ENCODE measurements at places on chromosomes 5 and 9.

- DNase-seq: peak; percentile 76
Measured at GRCh38 chr9:97938081-97938644, at the start of gene HEMGN. TSS of gene HEMGN (minus strand) at chr9:97938172. CDS start at chr9:97938136, 36 bp downstream.

DNA sequence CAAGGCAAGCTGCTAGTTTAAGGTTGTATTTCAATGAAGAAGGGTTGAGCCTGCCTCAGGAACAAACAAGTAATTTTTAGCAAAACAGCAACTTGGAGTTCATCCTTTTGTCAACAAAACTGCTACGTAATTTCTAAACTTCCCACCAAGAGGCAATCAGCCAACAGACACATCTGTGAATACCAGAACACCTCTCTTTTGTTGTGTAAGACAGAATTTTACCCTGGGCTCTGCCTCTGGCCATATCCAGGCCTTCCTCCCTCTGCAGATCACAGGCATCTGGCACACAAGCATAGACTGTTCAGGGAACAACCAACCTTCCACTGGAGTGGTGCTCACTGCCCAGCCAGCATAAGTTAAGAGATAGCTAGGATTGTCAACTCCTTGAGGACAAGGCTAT, 409.0 kb downstream of the SPOCK1 start:
- DNase-seq: no peak

GRCh38 chr9:74577956-74578355, 80.8 kb downstream of the RORB start:
- no peak for DNase-seq

- DNase-seq: no peak
Measured at GRCh38 chr9:129310666-129311350, 132.7 kb upstream of the IER5L start.

- DNase-seq: no peak
Measured at GRCh38 chr5:32201122-32201753, 27.1 kb upstream of the GOLPH3 start.

DNA sequence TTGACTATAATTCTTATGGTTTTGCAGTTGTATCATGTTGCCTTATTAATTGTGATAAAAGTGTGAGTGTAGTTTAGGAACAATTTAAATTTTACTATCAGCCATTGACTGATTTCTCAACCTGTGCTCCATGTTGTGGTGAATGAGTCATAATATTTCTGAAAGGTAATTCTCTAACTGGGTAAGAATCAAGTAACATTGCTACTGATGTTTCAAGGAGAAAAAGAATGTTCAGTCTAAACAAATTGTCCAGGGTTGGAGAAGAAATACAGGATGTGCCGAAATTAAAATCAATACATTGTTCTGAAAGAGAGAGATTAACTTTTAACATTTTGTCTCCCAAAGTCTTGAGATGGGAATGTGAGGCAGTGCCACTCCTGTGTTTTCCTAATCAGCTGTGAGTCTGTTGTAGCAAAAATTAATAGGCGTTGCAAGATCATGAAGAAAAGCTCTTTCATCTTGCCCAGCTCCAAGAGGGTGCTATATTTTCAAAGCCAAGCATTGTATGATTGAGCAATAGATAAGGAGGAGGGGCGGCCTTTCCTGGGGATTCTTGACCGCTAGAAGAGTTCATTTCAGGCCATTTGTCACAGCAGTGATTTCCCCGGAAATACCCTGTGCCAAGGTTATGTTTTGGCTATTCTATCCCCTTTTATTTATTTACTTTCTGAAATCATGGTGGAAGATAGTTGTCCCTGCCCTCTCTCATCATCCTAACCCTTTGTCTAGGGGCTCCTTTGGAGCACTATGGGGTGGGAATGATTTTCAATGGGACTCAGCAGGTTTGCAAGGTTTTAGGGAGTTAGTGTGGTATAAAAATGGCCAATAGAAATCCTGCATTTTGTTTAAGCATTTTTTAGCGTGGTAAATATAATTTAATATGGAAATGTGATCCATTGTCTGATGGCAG, 151.6 kb downstream of the FOCAD start:
- no peak for DNase-seq

DNA sequence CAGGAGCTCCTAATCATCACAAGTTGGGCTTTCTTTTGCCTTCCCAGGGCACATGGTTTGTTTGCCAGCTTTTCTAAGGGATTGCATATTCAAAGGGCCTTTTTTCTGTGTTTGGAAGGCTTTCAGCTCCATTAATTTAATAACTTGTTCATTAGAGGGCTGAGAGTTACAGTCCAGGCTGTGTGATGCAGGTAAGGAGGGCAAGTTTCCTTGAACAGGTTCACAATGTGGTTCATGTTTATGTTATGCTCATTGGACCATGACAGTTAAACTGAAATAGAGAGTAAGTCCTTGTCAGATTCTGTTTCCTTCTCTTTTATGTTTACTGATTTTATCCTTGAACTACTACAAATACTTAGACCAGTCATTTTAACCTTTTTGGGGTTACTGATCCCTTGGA, 174.4 kb downstream of the MARCHF11 start:
- DNase-seq: no peak

GRCh38 chr5:95927927-95928723, 33.5 kb downstream of the ELL2 start:
- DNase-seq: no peak

DNA sequence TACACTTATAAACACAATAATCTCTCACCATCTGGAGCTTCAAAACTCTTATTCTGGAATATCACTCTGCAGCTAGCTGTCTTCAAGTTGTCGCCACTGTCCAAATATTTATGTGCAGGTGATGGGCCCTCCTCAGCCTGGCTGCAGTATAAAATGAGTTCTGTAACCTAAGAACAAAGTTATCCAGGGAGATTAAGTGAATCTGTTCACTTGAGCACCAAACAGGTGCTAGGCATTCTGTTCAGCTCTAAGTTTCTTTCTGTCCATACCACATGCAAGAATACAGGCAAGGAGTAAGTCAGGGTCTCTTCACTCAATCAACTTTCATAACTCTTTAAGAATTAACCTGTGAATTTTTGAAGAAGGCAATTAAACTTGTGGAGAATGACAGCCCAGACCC, 344.1 kb downstream of the PLK2 start:
- no peak for DNase-seq

GRCh38 chr5:110264661-110265060, 461.8 kb downstream of the TMEM232 start:
- DNase-seq: no peak

- no peak for DNase-seq
Measured at GRCh38 chr9:72022841-72023240, 37.6 kb downstream of the C9orf57 start.

GRCh38 chr5:67771221-67771620, 444.3 kb upstream of the PIK3R1 start:
- no peak for DNase-seq

GRCh38 chr9:98142182-98142907, 23.3 kb upstream of the TRIM14 start:
- no peak for DNase-seq

GRCh38 chr9:87787735-87788134, 61.8 kb downstream of the CTSL start:
- DNase-seq: no peak

DNA sequence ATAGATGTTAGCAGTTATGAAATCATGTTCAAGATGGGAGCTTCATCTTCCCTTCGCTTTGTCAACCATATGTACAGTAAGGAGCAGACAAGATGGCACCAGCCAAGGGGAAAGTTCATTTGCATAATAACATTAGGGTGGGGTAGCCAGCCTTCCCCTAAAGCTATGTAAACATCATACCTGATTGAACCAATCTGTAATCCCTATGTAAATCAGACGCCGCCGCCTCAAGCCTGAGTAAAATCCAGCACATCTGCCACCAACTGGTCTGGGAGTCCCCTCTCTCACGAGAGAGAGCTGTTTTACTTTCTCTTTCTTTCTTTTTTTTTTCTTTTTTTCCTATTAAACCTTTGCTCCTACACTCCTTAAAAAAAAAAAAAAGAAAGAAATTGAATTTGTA, 30.8 kb upstream of the REEP2 start:
- peak; percentile 11 for DNase-seq

GRCh38 chr9:136916330-136917184, 28.0 kb downstream of the FBXW5 start:
- DNase-seq: no peak

- DNase-seq: no peak
Measured at GRCh38 chr5:122156724-122157325, 27.5 kb downstream of the ZNF474 start.

DNA sequence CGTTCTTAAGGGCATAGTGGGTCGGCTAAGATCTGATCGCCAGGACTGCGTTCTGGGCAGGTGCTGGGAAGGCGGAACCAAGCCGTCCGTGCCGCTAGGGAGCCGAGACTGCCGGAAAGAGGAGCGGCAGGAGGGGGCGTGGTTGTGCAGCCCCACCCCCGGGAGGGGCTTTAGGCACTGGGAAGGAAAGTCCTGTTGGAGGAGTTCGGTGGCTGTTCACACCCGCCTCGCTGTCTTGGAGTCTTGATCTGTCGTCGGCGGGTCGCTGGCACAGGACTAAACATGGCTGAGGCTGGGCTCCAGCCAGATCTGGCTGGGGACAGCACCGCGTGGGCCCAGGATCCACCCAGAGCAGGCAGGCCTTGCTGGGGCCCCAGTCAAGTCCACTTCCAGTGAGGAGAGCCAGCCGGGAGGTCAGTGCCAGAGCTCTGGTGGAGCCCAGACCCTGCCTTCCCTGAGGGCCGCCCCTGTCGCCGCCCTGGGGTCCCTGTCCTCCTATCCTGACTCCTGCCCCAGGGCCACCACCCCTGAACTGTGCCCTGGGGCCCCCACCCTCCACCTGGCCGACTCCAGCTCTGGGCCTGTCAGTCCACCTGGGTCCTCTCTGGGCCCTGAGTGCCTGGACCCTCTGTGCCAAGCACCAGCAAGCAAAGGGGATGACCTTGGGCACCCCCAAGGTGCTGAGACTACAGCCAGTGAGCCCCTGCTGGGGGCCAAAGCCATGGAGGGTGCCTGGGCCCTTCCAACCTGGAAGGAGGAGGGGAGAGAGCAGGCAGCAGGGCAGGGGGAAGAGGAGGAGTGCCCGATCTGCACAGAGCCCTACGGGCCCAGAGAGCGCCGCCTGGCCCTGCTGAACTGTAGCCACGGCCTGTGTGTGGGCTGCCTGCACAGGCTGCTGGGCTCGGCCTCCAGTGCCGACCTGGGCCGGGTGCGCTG, 4.5 kb downstream of the RNF208 start:
- no peak for DNase-seq

- no peak for DNase-seq
Measured at GRCh38 chr9:6852243-6852963, 94.6 kb downstream of the KDM4C start.

- peak; percentile 38 for DNase-seq
Measured at GRCh38 chr5:81007637-81008027, 47.5 kb downstream of the RASGRF2 start.

GRCh38 chr5:36180556-36181350, 28.8 kb downstream of the SKP2 start:
- no peak for DNase-seq

DNA sequence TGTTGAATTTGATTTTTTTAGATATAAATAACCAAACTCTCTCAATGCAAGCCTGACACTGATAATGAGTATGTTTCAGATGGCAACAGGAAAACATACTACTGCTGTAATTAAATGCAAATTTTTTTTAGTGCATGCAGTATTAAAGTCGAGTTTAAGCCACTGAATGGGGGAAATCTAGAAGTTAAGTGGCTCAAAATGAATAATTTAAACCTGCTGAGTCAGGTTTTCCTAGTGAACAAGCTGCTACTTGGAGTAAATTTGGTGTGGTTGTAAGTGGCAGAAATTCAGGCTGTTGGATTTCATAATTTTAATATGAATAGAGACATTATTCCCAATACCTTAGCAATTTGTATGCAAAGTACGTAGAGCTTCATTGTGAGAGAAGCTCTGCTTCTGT, 121.8 kb downstream of the SLF1 start:
- DNase-seq: no peak

DNA sequence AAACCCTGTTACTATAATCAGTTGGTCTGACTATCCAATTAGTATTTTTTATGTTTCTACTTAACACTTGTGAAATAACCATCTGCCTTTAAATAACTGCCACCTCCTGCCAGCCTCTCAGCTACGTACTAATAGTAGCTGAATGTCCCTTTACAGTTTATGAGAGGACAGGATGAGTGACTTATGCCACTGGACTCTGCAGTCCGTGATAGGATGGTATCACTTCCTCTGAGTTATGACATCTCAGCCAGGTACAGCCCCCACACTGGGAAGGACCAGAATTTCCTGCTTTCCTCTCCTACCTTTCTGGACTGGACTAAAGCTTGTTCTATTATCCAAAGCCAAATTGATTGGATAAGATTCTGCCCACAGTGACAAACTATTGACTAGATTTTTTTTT, 102.9 kb downstream of the ZFAND5 start:
- DNase-seq: no peak

DNA sequence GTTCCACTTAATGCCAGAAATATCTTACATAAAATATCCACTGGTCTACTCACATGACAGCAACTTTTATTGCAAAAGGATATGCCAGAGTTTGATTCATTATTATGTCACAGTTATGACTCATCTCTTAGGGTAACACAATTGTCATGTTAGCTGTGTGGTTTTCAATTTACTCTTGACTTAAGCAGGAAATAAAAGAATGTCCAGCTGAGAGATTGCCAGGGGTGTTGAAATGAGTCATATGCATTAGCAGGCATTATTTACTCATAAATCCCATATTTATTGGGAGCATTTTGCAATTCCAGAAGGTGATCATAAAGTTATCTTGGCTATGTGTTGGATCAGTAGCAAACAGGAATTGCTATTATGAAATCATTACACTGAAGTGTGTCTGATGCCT, 1164.6 kb upstream of the CDH18 start:
- no peak for DNase-seq

- DNase-seq: no peak
Measured at GRCh38 chr5:124662181-124662781, 84.2 kb downstream of the ZNF608 start.

DNA sequence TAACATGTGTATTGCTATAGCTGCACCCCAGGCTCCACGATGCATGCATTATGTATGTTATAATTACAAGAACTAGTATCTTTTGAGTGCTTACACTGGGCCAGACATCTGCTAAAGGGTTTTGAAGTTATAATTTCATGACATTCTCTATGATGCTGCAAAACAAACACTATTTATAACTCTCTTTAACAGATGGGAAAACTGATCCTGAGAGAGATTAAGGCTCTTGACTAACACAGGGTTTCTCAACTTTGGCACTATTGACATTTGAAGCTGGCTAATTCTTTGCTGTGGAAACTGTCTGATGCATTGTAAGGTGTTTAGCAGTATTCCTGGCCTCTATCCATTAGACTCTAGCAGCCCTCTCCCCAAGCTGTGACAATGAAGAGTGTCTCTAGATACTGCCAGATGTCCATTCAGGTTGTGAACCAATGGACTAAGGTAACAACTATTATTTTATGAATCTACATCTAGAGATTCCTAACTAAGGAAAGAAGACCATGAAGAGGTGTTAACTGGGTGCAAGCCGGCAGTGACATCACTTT, 258.6 kb downstream of the ASTN2 start:
- no peak for DNase-seq

DNA sequence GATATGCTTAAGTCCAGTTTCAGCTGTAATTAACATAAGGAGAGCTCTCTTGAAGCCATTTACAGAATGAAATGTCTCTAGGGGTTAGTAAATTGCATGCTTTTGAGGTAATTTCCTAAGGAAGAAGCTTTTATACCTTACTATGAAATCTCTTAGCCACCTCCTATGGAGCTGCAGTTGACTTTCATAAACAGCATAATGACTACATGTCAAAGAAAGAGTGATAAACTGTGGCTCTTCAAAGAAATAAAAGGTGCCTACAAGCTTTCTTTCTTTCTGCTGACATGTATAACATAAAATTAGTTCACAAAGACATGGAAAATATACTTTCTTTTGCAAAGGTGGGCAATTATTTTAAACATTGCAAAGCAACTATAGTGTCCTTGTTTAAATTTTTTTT, 90.8 kb downstream of the TMEM167A start:
- DNase-seq: no peak

Data from CD4-positive, alpha-beta T cell treated with Interleukin-21 for 1 hour (primary cell).